Stromal cell of bone marrow (primary cell): ENCODE measurements at places on chromosomes 5 and 9.

GRCh38 chr5:57277085-57277484, 103.2 kb downstream of the GPBP1 start:
- DNase-seq = peak; percentile 7

- no peak for DNase-seq
Measured at GRCh38 chr9:129481424-129481809, 139.5 kb downstream of the C9orf50 start.

DNA sequence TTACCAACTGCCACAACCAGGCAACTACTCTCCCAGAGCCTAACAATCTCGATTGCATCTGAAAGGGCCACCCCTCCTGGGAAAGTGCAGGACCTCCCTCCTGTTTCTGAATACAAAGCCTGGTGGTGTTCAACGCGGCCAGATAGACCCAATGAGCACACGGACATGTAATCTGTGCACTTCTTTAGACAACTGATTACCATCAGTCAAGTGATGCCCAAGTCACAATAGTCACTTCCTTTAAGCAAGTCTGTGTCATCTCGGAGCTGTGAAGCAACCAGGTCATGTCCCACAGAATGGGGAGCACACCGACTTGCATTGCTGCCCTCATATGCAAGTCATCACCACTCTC, 739 bp downstream of the C9orf72 start:
- peak; percentile 17 for DNase-seq

DNA sequence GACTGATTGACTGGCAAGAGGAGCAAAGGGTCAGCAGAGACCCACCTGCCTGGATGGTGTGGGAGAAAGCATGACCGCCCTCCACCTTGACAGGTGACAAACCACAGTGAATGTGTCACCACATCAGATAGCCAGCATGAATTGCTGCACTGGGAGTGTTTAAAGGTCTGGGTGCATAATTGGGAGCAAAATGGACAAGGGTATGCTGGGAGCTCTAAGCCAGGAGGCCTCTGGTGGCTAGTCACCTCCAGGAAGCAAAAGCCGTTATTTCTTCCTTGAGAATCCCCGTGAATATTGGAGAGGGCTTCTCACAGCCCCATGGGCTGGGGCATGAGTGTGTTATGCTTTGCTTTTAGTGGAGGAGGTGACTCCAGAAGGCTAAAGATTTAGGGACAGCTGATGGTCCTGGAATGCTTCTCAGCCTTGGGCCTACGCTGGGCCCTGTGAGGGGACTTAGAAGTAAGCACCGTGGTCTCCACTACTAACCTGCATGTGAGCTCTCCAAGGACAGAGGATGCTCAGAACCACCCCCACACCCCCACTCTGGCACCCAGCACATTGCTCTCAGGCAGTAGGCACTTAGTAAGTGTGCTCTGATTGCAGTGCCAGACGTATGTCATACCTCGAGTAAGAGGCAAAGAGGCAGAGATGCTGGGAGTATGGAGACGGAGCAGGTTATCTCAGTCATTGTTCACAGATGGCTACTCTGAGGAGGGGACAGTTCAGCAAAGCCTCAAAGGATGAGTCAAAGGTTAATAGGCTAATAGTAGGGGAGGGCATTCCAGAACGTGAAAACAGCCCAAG, 9.1 kb upstream of the IRF1 start:
- no peak for DNase-seq

DNA sequence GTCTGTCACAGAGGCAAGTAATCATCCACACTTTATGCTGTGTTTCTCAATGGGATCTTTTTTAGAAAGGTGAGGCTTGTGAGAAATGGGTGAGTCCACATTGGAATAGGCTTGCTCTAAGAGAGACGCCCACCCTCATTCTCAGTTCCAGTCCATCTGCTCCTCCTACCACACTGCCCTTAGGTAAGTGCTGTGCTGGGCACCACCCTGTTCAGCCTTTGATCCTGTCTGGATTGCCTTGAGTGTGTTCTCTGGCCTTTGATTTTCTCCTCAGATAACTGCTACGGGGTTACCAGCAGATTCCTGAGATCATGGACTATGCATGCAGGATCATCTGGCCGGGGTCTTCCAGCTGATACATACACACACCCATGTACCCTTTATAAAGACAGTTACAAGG, 328.6 kb downstream of the KDM4C start:
- no peak for DNase-seq

GRCh38 chr9:115694014-115694413, 459.6 kb upstream of the PAPPA start:
- peak; percentile 93 for DNase-seq

DNA sequence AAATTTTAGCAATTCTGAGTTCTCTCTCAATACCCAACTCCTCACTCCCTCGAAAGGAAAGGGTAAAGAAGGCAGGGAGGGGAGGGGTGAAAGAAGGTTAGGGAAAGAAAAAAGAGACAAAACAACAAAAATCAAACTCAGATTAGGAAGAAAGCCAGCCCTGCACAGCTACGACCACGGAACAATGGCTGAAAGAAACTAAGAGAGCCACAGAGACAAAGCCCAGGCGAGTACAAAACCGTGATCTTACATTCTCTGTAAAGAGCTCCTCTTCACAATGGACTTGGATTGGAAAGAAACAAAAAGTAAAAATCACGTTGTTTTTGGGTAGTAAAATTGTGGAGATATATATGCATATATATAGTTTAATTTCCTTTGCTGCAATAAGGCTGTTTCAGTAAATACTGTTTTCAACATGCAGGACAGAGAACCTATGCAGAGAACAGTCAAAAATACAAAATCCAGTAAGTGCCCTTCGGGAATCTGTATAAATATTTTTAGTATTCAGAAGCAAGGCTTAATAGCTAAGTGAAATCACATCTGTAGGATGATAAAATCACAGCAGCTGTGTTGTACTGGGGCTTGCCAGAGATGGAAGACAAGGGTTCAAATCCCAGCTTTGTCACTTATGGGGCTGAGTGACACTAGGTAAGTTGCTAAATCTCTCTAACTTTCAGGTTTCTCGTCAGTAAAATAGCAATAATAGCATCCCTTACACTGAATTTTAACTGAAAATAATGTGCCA, 16.9 kb downstream of the PSMB7 start:
- DNase-seq = no peak

DNA sequence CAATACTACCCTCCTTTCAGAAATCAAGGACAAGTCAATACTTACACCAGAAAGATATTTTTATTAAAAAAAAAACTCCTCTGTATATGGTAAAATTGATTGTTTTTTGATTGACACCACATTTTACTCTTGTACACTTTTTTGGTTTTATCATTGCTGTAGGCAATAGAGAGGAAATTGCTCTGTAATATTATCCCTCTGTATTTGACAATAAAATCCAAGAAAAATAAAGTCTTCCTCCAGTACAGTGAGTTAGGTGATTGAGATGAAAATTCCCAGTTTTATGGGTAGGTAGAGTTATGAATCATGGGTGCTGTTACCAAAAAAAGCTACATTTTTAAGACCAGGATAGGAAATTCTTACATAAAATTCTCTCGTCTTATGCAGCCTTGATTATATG, 22.6 kb upstream of the CCDC192 start:
- DNase-seq = no peak

DNA sequence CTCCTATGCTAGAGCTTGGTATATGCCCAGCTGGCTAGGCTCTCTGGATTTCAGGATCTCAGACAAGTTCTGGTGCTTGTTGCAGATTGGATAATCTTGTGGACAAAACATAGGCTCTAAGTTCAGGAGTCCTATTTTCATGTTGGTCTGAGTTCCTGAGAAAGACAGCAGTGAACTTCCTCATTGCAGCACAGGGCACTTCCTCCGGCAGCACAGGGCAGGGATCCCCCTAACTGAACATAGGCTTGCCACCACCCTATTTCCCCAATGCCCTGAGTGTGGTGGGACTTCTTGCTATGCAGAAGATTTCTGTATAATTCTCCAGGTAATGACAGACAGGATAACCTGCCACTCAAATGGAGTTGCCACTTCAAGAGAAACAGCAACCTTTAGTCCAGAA, 220.1 kb downstream of the PIK3R1 start:
- no peak for DNase-seq

- no peak for DNase-seq
Measured at GRCh38 chr9:116323571-116323970, 170.0 kb downstream of the PAPPA start.

DNA sequence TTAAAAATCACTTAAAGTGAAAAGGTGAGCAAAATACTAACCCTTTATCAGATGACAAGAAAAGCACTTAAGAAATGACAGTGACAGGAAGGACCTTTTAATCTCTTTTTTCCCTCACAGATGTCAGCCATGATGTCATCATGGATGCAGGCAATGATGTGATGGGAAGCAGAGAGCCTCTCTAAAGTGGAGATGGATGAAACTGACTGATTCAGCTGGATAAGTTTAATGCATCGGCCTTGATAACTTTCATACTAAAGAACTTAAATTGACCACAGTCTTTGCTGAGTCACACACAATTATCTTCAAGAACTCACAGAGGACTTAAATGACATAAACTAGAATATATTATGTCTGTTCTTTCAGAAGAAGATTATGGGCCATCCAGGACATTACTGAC, 153.2 kb upstream of the FGF10 start:
- peak; percentile 29 for DNase-seq

GRCh38 chr5:1007681-1008450, 736 bp upstream of the NKD2 start:
- no peak for DNase-seq

GRCh38 chr9:33297432-33297831, 7.1 kb downstream of the NFX1 start:
- DNase-seq = no peak

GRCh38 chr5:158380661-158381060, 521.7 kb upstream of the CLINT1 start:
- no peak for DNase-seq

- DNase-seq = no peak
Measured at GRCh38 chr9:128099932-128100491, 27.5 kb downstream of the PTGES2 start.

- DNase-seq = no peak
Measured at GRCh38 chr5:18807256-18808149, 1173.2 kb downstream of the TAF11L14 start.

DNA sequence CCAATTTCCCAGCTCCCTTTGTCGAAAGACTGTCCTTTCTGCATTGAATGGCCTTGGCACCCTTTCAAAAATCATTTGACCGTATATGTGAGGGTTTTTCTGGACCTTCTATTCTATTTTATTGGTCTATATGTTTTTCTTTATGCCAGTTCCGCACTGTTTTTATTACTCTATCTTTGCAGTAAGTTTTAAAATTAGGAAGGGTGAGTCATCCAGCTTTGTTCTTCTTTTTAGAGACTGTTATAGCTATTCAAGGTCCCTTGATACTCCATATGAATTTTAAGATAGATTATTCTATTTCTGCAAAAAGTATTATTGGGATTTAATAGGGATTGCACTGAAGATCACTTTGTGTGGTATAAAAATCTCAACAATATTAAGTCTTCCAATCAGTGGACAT, 44.2 kb upstream of the STARD4 start:
- DNase-seq = no peak

- DNase-seq = no peak
Measured at GRCh38 chr5:141155540-141156374, 5.9 kb downstream of the PCDHB6 start.

DNA sequence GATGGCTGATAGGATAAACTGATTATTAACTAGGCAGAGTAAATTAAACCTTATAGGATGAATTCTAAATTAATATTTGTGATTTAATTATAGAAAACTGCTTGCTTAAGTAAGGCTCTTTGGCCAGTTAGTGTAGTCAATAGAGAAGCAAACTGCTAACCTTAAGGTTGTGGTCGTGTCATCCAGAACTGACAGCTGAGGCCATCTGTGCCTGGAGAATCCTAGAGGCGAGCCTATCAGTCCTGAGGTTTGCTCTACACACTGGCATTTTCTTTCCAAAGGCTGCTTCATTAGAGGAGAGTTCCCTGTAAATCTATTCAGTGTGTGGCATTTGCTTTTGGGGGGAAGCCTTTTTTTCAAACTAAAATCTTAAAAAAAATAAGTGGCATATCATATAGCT, 169.2 kb downstream of the MEF2C start:
- DNase-seq = no peak
